ENCODE measurements at places on chromosomes 4 and X.

DNA sequence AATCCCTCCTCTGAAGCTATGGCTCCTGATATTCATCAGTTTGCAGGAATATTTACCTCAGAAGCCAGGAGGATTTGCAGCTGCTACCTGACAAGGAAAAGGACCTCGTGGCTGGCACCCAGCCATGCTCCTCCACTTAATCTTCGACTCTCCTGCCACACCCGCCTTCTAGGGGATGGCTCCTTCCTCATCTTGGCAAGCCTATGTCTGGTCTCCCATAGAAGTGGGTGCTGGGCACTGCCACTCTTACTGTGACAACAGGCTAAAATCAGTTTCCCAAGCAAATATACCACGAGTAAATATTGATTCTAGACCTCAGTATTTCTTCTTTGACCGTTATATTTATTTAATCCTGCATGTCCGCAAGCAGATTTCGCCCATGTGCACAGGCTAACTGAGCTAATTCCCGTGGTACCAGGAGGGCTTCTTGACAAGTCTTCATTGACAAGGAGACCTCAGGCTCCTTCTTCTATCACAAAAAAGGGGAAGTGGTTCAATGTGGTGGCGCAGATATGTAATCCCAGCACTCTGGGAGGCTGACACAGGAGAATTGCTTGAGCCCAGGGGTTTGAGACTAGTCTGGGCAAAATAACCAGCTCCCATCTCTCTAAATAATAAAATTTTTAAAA is 52.6 kb upstream of the DCTD start:
- DNase-seq = no peak

- DNase-seq = no peak
These were observed 95.8 kb upstream of the EGFL6 start for GRCh38 chrX:13473442-13474163.

- DNase-seq = no peak
These were observed 6.9 kb upstream of the HELT start for GRCh38 chr4:185011408-185011807.

- no peak for DNase-seq
These were observed 57.6 kb downstream of the DTHD1 start for GRCh38 chr4:36338973-36339372.

All from foreskin keratinocyte (primary cell).